Fibroblast of pulmonary artery (primary cell): ENCODE measurements at places on chromosomes 13 and 19.

DNA sequence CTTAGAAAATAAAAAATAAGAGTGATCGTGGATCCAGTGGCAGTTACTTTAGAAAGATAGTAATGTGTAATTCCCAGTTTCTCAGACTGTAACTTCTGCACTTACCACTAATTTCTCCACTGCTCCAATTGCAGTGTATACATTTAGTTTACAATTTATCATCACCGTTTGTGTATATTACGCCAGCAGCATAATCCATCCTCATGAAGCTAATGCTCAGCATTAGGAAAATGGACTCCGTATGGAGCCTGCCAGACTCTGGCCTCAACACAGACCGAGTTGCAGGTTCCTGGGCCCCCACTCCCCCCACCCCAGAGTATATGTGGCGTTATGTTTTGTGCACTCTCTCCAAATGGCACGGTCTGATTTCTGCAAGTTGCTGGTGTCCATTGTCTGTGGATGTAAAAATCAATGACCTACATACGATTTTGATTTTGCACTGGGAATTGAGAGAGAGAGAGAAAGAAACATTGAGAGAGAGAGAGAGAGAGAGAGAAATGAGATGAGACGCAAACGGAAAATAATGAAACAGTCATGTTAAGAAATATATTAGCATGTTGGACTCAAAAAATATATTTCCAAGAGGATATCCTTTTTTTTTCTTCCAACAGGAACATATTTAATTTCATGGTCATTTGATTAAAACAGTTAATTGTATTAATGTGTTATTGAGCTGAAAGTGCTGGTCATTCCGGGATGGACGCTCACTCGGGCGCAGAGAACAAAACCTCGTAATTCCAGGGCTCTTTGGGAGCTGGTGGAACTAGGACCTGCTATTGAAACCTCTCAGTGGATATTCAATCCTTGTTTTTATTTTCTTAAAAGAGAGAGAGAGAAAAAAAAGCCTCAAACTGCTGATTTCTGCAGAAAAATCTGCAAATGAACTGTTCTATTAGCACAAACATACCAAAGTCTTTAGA is 278.8 kb downstream of the TSHZ3 start:
- no peak for DNase-seq

DNA sequence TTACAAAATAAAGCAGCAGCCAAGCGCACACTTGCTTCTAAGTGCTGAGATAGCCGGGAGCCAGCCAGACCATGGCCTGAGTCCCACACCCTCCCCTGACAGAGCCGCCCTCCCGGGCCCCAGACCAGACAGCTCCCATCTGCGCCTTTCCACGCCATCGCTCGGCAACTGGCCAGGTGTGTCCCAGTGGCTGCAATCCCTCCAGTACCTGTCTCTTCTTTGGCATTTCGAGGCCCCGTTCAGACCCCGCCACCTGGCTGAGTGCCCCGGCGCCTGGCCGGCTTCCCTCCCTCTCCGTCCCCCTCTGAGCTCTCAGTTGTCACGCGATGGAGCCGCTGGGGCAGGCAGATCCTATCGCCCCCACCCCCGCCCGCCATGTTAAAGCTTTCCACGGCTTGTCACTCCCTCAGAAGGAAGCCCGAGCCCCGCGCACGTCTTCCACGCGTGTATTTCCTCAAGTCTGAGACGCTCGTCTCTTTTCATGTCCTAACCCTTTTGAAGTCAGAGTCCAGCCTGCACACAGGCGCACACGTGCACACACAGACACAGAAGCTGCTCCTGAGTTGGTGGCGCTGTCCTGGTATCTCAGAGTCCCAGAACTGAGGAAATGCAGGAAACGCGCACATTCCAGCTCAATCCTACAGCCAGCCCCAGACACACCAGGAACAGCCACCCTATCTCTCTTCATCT is 7.9 kb downstream of the MLLT1 start:
- DNase-seq = peak; percentile 92

DNA sequence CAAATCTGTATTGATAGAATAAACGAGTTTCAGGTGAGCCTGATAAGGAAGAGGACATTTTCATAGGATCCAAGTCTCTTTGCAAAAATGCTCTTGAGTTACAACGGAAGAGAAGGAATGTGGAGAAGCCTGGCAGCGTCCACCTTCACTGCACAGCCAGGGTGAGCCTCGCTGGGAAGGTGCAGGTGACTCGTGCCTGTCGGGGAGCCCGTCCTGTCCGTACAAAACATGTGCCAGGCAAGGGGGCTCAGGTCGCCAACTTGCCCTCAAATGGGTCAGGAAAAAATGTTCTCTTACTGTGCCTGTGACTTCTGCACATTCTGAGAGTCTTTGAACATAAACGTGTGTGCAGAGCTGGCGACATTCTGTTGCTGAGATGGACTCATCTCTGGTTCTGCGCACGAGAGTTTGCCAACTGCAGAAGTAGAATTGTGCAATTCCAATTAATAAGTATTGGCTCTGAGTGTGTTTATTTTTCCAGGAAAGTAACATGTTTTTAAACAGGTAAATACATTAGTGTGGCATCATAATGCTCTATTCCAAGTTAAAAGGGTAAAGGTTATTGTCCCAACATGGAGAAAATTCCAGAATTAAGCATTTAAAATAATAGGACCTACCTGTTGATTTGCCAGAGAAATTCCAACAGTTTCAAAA is 28.6 kb downstream of the NAXD start:
- DNase-seq = no peak

GRCh38 chr13:80341101-80341755 is at the start of gene SPRY2:
Gene SPRY2, minus strand, starts transcription at chr13:80341126. Its CDS starts 3,421 bp downstream, at chr13:80337705.
- DNase-seq = peak; percentile 98

- DNase-seq = no peak
Observed at GRCh38 chr19:54937926-54938325, 9.4 kb downstream of the NLRP7 start.

- no peak for DNase-seq
Observed at GRCh38 chr13:31168166-31168565, 6.5 kb upstream of the HSPH1 start.

GRCh38 chr13:107866032-107866940 is 349.1 kb downstream of the LIG4 start:
- DNase-seq = peak; percentile 33

GRCh38 chr19:58007285-58007684 is 4.7 kb upstream of the ZNF606 start:
- DNase-seq = peak; percentile 7

DNA sequence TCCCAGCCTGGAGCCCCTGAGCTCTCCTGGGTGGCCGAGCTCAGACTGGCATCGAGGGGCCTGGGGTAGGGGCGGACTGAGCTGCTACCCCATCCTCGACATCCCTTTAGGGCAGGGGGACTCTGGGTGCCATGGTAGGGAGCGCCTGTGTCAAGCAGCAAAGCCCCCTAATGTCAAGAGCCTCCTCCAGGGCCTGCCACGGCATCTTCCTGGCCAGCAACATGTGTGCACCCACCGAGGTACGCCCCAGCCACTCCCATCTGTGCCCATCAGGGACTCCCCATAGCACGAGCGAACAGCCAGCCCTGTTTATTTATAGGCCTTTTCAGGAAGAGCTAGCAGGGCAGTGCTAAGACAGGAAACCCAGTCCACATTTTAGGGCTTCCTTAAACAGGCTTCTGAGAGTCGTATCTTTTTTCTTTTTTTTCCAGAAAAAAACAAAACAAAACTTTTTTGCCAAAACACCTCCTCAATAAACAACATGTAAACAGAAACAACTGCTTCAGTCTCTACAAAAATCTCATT is 14.3 kb downstream of the LRP3 start:
- no peak for DNase-seq

DNA sequence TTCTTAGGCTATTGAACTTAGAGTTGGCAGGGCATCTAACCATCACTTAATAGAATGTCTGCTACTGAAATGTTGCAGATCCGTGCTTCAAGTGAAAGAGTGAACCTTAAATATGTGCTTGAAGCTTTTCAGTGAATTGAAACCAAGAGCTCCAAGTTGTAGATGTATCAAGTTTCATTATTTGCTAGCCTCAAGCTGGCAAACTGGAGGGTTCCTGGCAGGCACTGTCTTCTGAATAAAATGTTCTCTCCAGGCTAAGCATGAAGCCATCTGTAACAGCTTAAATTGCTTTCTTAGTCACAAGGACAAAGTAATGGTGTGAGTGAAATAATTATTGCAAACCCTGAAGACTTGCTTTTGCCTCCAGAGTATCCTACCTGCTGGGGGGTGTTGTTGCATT is 415.0 kb upstream of the SPRY2 start:
- DNase-seq = no peak

DNA sequence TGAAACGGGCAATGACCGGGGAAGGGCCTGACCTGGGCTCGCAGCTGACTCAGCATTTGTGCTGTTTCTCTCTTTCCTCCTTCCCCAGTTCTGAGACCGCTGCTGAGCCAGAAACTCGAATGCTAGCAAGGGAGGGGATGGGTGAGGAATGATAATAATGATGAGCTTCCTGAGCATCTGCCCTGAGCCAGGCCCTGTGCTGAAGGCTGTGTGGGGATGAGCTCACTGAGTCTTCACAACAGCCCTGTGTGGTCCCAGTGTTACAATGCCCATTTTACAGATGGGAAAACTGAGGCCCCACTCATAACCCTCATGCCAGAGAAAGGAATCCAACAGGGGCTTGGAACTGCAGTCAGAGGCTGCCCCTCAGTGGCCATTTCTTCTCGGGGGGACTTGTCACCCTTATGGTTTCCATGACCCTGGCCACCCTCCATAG is 8.1 kb downstream of the SULT2B1 start:
- DNase-seq = no peak

GRCh38 chr19:47633517-47633916 is 24.6 kb downstream of the BICRA start:
- no peak for DNase-seq
